ENCODE measurements at places on chromosomes 3 and 15.

GRCh38 chr15:67406257-67406861, 114.6 kb upstream of the C15orf61 start:
- DNase-seq: no peak

DNA sequence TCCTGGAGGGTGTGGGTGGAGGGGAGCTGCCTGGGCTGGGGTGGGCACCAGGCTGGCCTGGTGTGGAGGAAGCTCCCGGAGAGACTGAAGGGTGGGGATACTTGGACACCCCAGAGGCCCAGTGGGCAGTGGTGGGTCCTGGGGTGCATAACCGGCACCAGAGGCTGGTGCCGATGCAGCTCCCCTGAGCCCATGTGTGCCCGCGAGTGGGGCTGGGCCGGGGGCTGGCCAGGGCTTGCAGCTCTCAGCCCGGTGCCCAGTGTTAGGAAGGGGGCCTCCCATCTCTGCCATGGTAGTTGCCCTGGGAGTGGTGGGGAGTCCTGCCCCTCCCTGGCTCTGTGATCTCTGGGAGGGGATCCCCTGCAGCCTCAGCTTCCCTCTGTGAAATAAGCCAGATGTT, 9.3 kb downstream of the PLXNA1 start:
- DNase-seq: no peak

GRCh38 chr3:128872282-128872681, 7.1 kb upstream of the ACAD9 start:
- no peak for DNase-seq

- no peak for DNase-seq
These were observed 30.7 kb downstream of the NUP210 start for GRCh38 chr3:13389378-13389777.

DNA sequence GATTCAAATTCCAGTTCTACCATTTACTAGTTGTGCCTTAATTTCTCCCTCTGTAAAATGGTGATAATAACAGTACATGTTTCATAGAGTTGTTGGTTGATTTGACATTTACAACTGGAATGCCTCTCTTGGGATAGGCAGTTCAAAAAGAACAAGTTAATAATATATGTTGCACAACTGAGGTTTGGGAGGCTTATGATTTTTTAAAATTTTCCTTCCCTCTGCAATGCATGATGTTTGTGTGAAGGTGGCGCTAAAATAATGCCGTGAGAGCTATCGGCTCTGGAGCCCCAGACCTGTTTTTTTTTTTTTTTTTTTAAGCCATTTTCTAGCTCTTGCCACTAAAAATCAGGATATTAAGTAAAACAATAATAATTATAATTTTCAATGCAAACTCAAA, 18.6 kb downstream of the DNAJB11 start:
- no peak for DNase-seq

DNA sequence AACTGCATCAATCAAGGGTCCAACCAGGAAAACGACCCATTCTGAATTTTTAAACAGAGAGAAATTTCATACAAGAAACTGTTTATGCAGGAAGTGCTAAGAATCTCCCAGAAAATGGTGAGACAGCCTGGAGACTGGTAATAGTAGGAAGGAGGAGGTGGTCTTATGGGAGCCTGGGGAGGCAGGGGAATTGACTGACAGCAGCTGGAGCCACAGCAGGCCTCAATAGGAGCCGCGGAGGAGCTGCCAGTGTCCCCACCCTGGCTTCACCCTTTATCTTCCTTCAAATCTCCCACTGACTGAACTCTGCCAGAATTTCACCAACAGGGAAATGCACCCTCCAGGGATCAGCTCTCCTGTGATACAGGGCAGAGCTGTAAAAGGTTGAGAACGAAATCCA, 7.5 kb upstream of the C3orf80 start:
- DNase-seq: no peak

- DNase-seq: no peak
These were observed 43.6 kb downstream of the CACNA2D2 start for GRCh38 chr3:50459785-50460184.

- DNase-seq: no peak
These were observed 59.8 kb upstream of the INSYN1 start for GRCh38 chr15:73812806-73813465.

- DNase-seq: no peak
These were observed 260.8 kb downstream of the CGGBP1 start for GRCh38 chr3:87797872-87798566.

DNA sequence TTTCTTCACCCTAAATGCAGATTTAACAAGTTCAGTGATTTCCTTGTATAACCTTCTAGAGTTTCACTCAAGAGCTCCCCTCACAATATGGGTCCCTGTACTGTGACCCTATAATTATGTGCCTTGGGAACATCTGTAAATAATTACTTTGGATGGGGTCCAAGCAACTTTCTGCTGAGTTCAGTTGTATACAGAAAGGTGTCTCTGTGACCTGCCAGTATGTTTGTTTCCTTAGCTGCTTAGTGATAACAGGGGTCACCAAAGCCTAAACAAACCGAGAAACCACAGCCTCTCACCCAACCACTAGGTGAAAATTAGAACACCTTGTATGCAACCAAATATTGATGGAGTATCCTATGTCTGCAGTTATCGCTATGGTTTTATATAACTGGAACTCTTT, 29.8 kb upstream of the SLC25A36 start:
- no peak for DNase-seq

DNA sequence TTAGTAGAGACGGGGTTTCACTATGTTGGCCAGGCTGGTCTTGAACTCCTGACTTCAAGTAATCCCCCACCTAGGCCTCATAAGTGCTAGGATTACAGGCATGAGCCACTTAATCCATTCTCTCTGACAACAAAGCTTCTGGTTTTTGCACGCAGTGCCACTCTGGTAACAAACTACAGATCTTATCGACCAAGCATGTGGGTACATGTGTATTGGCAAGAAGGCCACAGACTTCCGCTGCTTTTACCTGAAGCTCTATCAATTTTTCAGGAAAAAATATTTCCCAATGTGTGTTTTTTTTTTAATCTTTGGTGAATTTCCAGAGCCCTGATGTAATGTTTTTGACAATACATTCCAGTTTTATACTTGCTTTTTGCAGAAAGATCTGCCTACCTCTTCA, 182.5 kb downstream of the PCCB start:
- DNase-seq: no peak

- DNase-seq: no peak
These were observed 324.4 kb upstream of the SGO1 start for GRCh38 chr3:20510396-20510795.

DNA sequence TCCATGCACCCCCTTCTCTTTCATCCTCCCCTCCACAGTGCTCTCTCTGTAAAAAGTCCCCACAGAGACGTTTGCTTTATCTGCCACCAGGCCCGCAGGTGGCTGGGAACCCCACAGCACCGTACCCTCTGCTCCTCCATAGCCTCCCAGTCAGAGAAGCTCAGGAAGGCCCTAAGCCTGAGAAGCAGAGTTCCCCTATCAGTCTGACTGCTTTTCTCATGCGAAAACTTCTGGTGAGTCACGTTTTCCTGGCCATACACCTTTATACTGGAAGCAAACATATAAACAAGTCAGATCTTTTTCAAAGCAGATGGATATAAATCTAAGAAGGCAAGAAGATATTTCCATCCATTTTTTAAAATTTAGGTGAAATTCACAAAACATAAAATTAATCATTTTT, 51.5 kb upstream of the MEF2A start:
- DNase-seq: no peak

DNA sequence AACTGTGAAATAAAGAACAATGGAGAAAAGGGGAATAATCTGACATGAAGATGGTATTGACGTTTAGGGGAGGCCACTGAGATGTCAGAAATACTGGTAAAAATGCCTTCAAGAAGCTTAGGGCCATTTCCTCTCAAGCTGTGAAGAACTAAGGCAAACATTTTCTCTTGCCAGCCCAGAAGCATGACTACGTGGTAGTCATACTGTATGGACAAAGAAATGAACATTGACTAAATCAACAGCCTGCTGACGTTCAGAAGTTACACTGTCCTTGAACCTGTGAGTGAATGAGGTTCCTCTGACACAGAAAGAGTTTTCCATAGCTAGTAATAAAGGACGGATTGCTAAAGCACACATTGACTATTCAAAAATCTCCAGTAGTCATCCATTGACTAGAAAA, 121.0 kb downstream of the P3H2 start:
- no peak for DNase-seq

- DNase-seq: no peak
These were observed 48.5 kb upstream of the TRA2B start for GRCh38 chr3:185986198-185986777.

DNA sequence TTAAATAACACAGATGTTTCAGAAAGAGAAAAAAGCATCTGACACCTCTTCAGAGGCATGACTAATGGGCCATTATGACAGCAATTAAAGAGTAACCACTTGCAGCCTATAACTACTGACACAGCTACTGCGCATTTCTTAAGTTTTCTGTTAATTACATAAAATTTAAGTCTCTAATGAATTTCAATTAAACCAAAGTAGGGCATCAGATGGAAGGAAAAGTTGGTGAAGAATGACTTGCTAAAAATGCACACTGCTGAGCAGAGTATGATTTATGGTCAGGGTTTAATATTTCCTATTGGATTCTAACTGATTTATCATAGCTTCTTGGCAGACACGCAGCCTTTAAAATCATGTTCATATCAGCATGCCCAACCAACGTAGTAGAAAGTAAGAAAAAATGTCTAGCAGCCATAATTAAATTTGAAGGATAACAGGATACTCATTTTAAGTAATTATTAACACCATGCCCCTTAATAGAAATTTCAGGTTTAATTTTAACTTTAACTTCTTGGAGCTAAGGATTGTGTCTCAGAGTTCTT, 140.0 kb downstream of the CBLB start:
- no peak for DNase-seq

DNA sequence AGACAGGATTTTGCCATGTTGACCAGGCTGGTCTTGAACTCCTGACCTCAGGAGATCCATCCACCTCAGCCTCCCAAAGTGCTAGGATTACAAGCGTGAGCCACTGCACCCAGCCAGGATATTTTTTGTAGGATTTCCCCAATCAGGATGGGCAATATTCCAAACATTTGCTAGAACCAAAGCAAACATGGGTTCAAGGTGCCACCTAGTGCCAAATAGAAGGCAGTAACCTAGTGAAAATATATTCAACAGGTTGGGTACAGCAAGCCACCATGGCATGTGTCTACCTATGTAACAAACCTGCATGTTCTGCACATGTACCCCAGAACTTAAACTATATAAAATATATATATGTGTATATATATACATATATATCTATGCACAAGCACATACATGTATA, 185.9 kb upstream of the CADM2 start:
- DNase-seq: no peak
